Activated T-helper 2 cell treated with anti-CD3 and anti-CD28 coated beads, Interferon-gamma antibody, Interleukin-2, Interleukin-4, amounts not matched to agents 10 μg/mL and 5 μg/mL and 100 μg/mL, durations not matched to agents 14 hours and 24 hours and 36 hours (primary cell): ENCODE measurements at places on chromosomes 7 and 10.

DNA sequence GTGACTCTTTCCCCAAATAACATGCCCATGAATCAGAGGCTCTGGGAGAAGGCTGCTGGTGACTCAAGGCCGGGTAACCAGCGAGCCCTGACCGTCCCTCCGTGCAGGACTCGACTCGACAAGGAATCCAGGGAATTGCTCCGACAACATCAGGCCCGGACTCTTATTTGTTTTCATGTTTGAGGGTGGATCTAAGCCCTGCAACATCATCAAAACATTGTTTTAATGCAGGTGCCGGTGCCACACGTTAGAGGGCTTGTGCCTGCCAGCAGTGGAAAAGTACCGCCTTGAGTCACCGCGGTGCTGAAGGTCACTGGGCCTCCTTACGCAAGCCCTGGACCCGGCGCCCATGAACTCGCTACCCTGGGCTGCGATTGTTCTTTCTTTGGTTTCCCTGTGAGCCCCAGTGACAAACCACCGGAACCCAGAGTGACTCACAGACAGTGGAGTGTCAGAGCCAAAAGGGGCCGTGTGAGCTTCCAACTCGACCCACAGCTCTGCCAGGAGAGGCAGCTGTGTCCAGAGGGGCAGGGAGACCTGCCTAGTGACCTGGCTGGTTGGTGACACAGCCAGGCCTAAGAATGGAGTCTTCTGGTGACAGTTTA, 139.4 kb upstream of the SHH start:
- DNase-seq, result no peak

DNA sequence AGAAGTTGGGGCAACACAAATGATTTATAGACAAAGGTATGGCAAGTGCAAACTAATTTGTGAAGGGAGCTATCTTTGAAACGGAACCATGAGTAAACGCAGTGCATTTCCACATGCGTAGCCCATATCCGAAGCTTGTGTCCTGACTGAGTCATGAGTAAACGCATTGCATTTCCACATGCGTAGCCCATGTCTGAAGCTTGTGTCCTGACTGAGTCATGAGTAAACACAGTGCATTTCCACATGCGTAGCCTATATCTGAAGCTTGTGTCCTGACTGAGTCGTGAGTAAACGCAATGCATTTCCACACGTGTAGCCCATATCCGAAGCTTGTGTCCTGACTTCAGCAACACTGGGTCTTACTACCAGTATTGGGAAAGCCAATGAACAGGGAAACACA, 95.0 kb downstream of the CELF2 start:
- DNase-seq, result no peak

GRCh38 chr10:124386186-124387077, 32.3 kb downstream of the OAT start:
- no peak for DNase-seq

DNA sequence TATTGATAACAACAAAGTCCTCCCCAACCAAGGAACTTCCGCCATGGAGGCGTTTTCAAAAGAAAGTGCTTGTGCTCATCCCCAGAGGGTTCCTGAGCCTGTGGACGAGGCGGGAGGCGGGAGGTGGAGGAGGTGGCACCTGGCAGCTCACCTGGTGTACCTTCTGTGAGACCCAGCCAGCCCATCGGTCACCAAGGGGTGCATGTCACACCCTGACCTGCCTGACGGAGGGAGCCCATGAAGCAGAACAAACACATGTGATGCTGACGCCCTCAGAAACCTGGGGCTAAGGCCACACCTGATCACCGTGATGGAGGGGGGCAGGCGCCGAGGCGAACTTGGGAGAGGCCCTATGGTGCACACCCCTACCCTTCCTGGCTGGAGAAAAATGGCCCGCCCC, 458.8 kb downstream of the DNAJB6 start:
- no peak for DNase-seq

GRCh38 chr7:157457355-157458253, 120.8 kb downstream of the DNAJB6 start:
- no peak for DNase-seq

DNA sequence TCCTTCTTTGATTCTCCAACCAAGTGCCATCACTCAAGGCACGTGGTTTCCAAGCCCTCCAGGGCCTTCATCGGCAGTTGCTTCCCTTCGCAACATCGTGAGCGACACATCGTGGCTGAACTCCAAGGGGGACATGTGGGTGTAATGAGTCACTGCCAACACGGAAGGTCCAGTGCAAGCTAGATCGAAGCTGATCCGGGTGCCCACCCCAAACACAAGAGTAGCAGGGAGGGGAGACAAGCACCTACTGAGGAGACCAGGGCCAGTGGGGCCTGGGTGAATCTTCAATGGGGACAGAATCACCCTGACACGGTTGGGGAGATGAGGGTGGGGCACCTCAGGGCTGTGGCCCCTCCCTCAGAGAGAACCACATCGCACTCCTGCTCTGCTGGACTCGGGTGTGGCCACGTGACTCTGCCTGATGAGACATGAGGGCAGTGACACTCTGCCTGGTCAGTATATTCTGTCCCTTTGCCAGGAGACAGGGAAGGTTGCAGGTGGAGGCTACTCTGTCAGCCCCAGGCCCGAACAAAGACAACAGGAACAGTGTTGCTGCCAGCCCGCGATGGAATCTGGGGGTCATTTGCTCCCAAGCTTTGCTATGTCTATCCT, 36.8 kb upstream of the HSPA12A start:
- DNase-seq, result no peak

DNA sequence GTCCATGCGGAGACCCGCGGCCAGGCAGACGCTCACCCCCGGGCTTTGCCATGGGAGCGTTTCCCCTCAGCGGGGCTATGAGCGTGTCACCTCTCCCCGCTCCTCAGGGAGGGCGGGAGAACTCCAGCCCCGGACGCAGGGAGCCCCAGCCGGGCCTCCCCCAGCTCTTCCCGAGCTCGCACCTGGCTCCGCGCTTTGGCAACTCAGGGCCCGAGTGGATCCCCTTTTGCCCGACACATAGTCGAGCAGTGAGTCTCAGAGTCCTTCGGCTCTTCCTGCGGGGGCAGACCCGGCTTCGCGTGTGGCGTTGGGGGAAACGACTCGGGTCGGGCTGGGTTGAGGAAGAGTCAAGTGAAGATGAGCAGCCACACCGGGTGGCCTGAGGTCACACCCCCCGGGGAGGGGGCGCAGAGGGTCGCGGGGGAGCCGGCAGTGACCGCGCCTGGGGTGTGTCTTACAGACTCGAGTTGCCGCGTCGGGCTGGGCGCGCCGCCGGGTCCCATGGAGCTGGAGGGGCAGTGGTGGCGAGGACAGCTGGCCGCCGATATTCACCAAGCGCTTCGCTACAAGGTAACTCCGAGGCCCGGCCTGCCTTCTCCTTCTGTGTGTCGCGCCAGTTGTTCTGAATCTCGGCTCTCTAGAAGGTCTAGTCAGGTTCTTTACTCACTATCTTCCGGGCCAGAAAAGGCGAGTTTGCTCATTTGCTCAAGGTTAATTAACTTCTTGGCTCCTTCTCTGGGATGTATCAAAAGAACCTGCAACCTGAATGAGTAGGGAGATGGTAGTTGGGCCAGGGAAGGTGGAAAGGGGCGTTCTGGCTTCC, 721 bp downstream of the CCNJ start:
- DNase-seq, result peak; percentile 40

GRCh38 chr10:113897693-113898618, 43.5 kb downstream of the NHLRC2 start:
- DNase-seq, result no peak

DNA sequence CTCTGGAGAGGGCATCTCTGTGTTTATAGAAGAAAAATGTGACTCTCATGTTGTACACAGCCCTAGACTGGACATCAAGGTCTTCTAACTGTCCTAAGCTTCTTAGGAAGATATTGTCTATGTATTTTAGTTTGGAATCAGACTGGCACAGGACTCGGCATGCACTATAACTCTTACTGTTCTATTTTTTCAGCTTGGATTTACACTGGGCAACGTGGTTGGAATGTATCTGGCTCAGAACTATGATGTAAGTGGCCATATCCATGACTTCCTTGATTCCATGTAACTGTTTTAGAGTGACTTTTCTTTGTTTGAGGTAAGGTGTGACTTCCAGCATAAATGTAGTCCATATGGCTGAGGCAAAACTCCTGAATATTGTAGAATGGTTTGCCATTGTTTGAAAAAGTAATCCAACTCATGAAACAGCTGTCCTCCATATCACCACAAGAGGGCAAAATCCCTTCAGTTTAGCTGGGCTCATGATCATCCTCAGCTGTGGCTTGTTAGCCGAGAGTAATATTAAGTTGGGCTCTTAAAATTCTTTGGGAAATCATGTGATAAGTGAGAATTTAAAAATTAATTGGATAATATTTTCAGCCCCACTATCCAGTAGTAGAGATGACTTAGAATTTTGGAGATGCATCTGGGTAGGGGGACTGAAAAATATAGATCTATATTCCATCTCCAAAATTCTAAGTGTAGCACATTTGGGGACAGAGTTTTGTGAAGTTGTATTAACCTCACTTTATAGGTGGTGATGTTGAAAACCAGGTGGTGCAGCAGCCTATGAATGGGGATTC, 10.4 kb downstream of the STMP1 start:
- no peak for DNase-seq

DNA sequence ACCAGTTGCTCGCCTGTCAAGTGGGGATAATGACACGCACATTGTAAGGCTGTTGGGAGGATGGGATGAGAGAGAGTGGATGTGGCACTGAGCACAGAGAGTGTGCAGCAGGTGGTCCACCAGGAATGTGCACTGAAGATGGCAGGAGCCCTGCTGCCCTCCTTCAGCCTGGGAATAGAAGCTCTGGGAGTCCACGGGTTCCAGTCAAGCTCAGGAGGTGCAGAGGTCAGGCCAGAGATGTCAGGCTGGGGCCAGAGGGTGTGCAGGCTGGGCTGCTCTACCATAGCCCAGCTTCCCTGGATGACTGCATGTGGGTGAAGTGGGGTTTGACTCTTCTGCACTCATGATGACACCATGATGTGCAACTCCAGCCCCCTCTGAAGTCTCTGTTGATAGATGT, 58.7 kb downstream of the C10orf120 start:
- no peak for DNase-seq

GRCh38 chr10:79022565-79023230, 46.1 kb upstream of the ZMIZ1 start:
- DNase-seq, result no peak

DNA sequence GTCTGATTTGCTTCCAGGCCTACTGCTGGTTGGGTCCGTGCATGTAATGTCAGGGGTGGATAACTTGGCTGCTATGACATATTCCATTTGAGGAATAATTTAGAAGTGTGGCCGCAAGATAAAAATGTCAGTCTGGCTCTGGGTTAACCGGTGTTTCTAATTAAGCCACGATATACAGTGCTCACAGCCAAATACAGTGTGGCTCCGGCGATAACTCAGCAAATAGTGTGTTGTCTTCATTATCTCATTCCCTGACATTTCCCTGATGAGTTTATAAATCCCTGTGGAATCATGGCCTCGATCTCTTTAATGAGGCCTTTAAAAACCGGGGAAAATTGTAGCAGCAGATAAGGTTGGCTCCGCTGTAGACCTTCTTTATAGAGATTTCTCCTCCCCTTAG, 1125.0 kb downstream of the TYW1 start:
- no peak for DNase-seq

DNA sequence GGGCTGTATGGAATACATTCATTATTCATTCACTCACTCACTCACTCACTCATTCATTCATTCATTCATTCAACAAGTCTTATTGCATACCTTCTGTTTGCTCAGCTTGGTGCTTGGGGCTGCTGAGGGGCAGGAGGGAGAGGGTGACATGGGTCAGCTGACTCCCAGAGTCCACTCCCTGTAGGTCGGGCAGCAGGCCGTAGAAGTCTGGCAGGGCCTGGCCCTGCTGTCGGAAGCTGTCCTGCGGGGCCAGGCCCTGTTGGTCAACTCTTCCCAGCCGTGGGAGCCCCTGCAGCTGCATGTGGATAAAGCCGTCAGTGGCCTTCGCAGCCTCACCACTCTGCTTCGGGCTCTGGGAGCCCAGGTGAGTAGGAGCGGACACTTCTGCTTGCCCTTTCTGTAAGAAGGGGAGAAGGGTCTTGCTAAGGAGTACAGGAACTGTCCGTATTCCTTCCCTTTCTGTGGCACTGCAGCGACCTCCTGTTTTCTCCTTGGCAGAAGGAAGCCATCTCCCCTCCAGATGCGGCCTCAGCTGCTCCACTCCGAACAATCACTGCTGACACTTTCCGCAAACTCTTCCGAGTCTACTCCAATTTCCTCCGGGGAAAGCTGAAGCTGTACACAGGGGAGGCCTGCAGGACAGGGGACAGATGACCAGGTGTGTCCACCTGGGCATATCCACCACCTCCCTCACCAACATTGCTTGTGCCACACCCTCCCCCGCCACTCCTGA, 2.4 kb downstream of the EPO start:
- no peak for DNase-seq

- DNase-seq, result no peak
Measured at GRCh38 chr10:51638737-51639136, 60.7 kb downstream of the CSTF2T start.
